ENCODE measurements at places on chromosomes 6 and 20. TPM values are rescaled to one million over a fixed set of nuclear protein-coding genes. Genes with fewer than 3 reads are reported as not detected.

The PTGIS gene
- 6.1 TPM for polyA plus RNA-seq

The GTSF1L gene
- not detected for polyA plus RNA-seq

The CCDC170 gene
- not detected for polyA plus RNA-seq

The LIN28B gene
- polyA plus RNA-seq = 6.8 TPM

The ADGRB3 gene
- 1.2 TPM for polyA plus RNA-seq

The HLA-DOA gene
- polyA plus RNA-seq = not detected

The SNAP25 gene
- 6.3 TPM for polyA plus RNA-seq

The LST1 gene
- polyA plus RNA-seq = not detected

The PROKR2 gene
- not detected for polyA plus RNA-seq

The ARHGAP40 gene
- polyA plus RNA-seq = not detected

The CASS4 gene
- polyA plus RNA-seq = not detected

The IL17A gene
- polyA plus RNA-seq = not detected

The CNR1 gene
- polyA plus RNA-seq = 0.69 TPM

The CENPW gene
- 69.8 TPM for polyA plus RNA-seq

The POU5F1 gene
- polyA plus RNA-seq = 1.3 TPM

The MEI4 gene
- polyA plus RNA-seq = 0.15 TPM

The HLA-G gene
- 0.12 TPM for polyA plus RNA-seq

The BPI gene
- polyA plus RNA-seq = not detected

The C6orf136 gene
- polyA plus RNA-seq = 40.1 TPM

The DEFB121 gene
- polyA plus RNA-seq = not detected

The SNX5 gene
- 173 TPM for polyA plus RNA-seq

The SLC17A9 gene
- polyA plus RNA-seq = 4.1 TPM

The CLPSL1 gene
- not detected for polyA plus RNA-seq

The GSTA3 gene
- not detected for polyA plus RNA-seq

The VIP gene
- not detected for polyA plus RNA-seq

The PI3 gene
- not detected for polyA plus RNA-seq

The PRDM13 gene
- polyA plus RNA-seq = not detected

The NRSN1 gene
- polyA plus RNA-seq = not detected

The ECT2L gene
- not detected for polyA plus RNA-seq

The GRM4 gene
- 0.31 TPM for polyA plus RNA-seq

The LSM14B gene
- polyA plus RNA-seq = 6.5 TPM

The TAAR8 gene
- polyA plus RNA-seq = not detected

Data from cardiac muscle cell (in vitro differentiated cells and primary cell).